ENCODE measurements at places on chromosomes 7 and 10.
A peak's percentile ranks its signal among the peaks of the same experiment; 100 is the strongest.

GRCh38 chr10:113576852-113577251 is 24.0 kb downstream of the HABP2 start:
- no peak for DNase-seq

DNA sequence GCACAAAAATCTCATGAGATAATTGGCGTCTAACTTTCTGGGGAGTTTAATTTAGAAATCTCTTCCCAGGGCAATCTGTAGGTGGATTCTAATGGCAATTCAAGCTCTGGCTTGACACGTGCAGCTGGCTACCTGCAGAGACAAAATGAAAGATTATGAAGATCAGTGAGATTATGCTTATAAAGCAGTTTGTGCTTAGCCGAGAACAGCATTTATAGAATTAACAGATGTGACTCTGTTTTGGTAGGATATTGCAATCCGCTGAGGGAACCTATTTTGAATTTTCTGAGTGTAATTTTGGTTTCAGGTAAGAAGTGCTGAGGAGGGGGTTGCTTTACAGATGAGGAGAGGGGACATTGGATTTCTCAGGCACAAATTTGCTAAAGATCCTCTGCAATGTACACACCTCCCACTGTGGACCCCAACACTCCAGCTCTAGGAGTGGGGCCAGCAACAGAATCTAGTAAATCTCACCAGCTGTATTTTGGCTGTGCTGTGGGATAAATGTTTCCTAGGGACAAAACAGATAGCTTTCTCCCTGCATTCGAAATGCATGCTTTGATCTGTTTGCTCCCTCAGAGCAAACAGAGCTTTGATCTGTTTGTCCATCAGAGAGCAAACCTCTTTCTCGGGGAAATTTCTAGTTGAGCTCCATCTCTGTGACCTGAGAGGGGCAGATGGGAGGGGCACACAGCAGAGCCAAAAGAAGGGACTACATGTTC is 7.4 kb downstream of the GJD4 start:
- DNase-seq = no peak

- no peak for DNase-seq
Observed at GRCh38 chr10:120041807-120042559, 149.5 kb downstream of the SEC23IP start.

- DNase-seq = no peak
Observed at GRCh38 chr7:1359681-1360485, 99.4 kb downstream of the MICALL2 start.

DNA sequence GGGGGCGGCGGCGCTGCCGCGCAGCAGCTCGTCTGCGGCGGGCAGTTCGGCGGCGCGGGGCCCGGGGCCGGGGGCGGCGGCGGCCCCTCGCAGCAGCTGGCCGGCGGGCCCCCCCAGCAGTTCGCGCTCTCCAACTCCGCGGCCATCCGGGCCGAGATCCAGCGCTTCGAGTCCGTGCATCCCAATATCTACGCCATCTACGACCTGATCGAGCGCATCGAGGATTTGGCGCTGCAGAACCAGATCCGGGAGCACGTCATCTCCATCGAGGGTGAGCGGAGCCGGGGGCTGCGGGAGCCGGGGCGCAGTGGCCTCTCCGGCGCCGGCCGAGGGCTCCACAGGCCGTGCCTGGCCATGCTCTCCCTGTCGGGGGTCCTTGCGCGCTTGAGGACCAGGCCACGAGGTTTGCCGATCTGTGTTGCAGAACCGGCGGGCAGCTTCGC is 548 bp downstream of the AGAP3 start:
- DNase-seq = no peak

GRCh38 chr10:122703483-122704448 is 4.1 kb upstream of the C10orf120 start:
- peak; percentile 46 for DNase-seq

GRCh38 chr7:93819699-93820098 is 70.9 kb downstream of the TFPI2 start:
- no peak for DNase-seq

DNA sequence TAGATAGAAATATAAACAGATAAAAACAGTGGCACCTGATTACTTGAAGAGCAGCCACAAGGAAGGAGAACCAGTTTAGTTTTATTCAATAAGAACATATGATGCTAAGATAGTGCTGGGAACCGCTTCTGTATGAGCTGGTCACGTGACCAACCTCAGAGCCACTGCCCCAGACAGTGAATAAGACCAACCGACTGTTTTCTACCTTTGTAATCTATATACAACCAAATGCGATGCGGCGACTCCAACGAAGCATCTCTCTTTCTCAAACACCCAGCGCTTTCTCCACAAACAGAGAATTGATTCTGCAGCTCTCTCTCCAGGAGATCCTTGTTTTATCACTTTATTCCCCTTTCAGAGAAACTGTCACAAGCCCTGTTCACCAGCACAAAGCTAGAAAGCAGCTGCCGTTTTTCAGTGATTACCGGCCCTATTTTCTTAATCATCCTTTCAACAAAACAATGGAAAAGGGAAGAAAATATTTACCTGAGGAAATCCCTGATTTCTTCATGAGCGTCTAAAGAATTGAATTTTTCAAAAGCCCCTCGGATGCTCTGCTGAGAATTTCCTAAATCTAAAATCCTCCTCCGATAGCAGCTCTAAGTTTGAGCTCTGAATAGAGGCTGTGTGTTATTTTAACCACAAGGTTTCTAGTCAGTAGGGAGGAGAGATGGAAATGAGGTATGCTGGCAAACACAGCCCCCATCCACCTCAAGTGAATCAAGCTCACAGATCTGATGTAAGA is 55.7 kb upstream of the JCAD start:
- no peak for DNase-seq

DNA sequence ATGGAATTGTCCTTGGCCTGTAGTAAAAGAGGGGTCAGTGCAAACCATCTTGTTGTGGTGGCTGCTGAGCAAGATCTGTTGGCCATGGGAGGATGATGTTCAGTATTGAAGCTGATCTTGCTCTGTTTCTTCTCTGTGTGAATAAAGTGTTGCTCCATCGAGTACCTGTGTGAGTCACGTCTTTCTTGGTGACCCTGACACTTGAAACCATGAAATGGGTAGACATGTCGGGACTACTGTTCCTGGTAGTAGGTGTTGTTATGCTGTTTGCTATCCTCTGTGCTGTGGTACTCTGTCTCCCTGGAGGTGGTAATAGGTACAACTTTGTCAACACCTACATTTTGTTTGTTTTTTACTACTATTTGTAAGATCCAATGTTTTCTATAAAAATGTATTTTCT is 330.6 kb downstream of the MDFIC start:
- no peak for DNase-seq

Data from NT2/D1 (cell line).